ENCODE measurements at places on chromosomes 2 and 18.

DNA sequence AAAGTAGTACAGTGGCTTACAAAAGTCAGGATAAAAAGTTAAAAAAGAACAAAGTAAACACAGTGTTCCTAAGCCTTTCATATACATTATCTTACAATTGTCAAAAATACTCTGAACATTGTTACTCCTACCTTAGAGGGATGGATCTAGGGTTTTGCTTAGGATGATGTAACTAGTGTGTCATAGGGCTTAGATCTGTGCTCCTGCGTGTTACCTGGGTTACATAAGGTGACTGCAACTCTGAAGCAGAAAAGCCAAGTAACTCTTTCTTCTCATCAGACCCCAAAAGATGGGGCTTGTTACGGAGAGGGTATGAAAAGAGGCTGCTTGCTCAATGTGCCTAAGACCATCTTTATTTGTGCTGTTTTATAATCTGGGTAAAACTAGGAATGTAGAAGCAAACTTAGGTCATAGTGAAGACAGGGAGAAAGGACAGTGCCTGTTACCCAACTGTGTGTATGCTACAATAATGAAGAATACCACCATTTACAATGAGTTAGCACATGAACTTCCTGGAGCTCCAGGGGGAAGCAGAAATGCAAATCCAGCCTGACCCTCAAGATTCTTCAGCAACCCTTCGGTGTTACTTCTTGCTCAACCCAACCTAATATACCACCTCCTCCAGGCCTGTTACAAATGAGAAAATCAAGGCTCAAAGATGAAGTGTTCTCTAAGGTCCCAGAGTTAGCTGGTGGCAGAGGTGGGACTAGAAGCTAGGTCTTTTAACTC lies 42.0 kb upstream of the STK17B start:
- DNase-seq, result no peak

DNA sequence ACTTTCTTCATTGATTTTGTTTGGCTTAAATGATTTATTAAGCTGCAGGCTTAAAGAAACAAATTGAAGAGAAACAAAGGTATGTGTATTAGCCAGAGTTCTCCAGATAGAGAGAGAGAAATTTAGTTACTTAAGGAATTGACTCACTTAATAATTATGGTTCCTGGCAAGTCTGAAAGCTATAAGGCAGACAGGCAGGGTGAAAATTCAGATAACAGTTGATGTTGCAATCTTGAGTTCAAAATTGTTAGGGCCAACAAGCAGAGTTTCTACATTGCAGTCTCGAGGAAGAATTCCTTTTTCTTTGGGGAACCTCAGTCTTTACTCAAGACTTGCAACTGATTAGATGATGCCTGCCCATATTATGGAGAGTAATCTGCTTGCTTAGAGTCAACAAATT lies 593.5 kb downstream of the ADCYAP1 start:
- no peak for DNase-seq

- no peak for DNase-seq
These were observed 7.4 kb downstream of the MIB1 start for GRCh38 chr18:21747764-21748693.

DNA sequence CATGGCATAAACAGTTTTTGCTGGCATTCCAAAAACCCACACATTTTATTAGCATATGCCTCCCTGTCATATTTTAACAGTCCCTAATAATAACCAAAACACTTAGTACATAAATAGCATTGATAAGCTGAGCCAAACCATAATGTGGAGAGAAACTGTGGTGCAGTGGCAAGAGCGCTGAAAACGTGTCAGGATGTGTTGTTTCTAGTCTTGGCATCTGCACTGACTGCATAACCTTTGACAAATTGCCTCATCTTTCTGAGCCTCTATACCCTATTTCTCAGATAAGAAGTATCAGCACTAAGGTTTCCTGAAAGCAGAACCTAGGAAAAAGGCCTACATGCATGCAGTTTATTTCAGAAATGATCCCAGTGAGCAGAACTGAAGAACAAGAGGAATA lies 41.4 kb downstream of the RAD51AP2 start:
- no peak for DNase-seq

- no peak for DNase-seq
These were observed 121.2 kb downstream of the CCBE1 start for GRCh38 chr18:59575995-59576394.

DNA sequence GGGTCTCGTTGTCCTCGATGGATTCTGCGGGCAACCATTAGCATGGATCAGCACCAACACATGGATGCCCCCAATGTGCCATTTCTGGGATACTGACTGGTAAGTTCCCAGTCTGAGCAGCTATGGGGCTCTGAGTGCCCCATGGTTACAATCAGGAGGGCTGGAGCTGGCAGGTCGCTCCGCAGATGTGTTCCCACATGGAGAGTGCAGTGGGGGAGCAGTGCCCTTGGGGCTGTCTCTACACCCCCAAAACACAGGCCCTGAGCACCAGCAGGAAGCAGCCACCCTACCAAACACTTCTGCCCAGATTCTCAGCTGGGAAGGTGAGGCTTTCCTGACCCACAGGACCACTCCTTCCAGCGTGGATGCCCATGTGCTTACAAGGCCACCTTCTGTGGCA lies 8.0 kb downstream of the NGEF start:
- no peak for DNase-seq

- DNase-seq, result no peak
These were observed 30.7 kb upstream of the DUSP2 start for GRCh38 chr2:96175951-96176350.

GRCh38 chr2:102480285-102481195 lies 7.5 kb downstream of the SLC9A4 start:
- DNase-seq, result no peak

All from Right ventricle myocardium inferior (tissue), 1 donor.